Breast epithelium (tissue), 4 donors: ENCODE measurements at places on chromosomes 7 and 10. TPM values are rescaled to one million over a fixed set of nuclear protein-coding genes. Genes with fewer than 3 reads are reported as not detected.

Gene MYOF
- 130 TPM for total RNA-seq

DNA sequence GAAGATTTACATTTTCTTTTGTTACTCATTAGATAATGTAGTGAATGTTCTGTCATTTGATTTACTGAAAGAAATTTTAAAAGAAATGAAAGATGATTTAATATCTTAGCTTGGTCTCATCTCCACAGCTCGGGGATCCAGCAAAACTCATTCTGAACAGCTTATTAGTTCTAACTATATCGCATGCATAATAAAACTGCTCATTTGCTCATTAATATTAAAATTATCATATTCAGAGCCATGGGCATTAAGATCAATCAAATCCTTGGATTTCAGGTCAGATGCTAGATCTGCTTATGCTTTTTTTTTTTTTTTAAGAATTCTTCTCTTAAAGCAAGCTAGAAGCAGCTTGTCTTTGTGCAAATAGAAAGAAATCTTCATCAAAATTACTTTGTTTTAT lies 246.1 kb downstream of the FOXP2 start:
- no peak overlapping the region for H3K27ac ChIP-seq
- no peaks in the 10 kb centered on the region for H3K27me3 ChIP-seq
- H3K4me3 ChIP-seq = no peak overlapping the region
- DNase-seq = no peak
- H3K4me1 ChIP-seq = no peaks in the 10 kb centered on the region
- H3K36me3 ChIP-seq = no peaks in the 10 kb centered on the region

- H3K4me1 ChIP-seq = no peaks in the 10 kb centered on the region
- H3K27ac ChIP-seq = no peak overlapping the region
- no peak overlapping the region for H3K4me3 ChIP-seq
- H3K36me3 ChIP-seq = no peaks in the 10 kb centered on the region
These were observed 19.5 kb downstream of the NRP1 start for GRCh38 chr10:33314811-33315561.

Gene CEP41
- total RNA-seq = 7.0 TPM

DNA sequence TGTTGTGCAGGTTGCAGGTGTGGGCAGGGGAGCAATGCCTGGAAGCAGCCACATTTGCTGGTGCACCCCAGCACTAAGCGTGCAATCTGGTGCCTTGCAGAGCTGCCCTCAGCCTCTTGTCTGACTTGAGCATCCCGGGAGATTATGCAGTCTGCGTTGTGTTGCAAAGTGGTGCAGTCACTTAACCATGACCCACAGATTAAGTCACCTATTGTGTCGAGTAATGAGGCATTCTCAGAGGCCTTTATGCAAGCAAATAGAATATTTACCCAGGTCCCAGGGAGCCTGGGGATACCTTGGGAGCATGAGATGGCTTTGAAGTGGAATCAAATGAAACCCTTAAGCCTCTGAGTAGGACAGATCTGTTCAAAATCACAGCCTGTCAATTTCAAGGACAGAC lies 529.0 kb downstream of the TYW1 start:
- no peaks in the 10 kb centered on the region for H3K36me3 ChIP-seq
- H3K4me1 ChIP-seq = no peaks in the 10 kb centered on the region
- no peak overlapping the region for H3K27ac ChIP-seq
- DNase-seq = no peak
- no peaks in the 10 kb centered on the region for H3K27me3 ChIP-seq
- H3K4me3 ChIP-seq = no peak overlapping the region
